Stimulated activated CD4-positive, alpha-beta T cell treated with anti-CD3 and anti-CD28 coated beads, Interleukin-4, amount 100 ng/mL, for 4 hours (primary cell): ENCODE measurements at places on chromosomes 11 and 22.

DNA sequence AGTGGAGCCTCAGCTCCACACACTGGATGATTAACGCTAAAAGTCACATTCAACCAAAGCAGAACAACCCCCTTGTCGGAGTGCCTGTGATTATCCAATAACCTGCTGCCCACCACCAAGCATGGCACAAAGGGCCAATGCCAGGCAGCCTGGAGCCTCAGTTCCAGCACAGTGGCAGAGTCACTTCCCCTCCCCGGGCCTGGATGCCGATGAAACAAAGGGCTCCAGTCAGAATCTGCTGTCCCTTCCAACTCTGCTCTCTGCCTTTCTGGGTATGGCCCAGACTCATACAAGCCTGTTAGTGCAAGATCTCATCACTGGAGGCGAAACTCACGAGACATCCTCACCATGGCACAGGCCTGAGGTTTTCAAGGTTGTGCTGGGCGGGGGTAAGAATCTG, 52.1 kb downstream of the CLTCL1 start:
- DNase-seq = no peak

DNA sequence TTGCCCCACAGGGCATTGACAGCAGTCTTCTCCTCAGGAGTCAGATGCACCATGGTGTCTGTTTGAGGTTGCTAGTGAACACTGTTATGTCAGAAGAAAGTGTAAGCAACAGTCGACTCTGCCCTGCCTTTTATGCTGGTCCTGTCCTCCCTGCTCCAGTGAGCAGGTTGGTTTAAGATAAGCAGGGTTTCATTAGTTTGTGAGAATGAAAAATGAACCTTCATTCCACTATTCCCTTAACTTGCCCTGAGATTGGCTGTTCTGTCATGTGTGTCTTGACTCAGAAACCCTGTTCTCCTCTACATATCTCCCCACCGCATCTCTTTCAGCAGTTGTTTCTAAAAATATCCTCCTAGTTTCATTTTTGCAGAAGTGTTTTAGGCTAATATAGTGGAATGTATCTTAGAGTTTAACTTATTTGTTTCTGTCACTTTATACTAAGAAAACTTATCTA, at the start of gene HBD:
Gene HBD, minus strand, starts transcription at position 103 of the 454 bp plus-strand sequence. Its CDS starts 50 bp downstream, at position 53.
- no peak for DNase-seq

- DNase-seq = no peak
These were observed at the start of gene EMID1 for GRCh38 chr22:29205594-29206371. TSS of gene EMID1 (plus strand) at chr22:29205896. CDS start at chr22:29206039, 143 bp downstream.

GRCh38 chr11:35998634-35999033, 54.8 kb downstream of the LDLRAD3 start:
- no peak for DNase-seq

GRCh38 chr22:27617214-27617881, 184.2 kb downstream of the MN1 start:
- DNase-seq = no peak

DNA sequence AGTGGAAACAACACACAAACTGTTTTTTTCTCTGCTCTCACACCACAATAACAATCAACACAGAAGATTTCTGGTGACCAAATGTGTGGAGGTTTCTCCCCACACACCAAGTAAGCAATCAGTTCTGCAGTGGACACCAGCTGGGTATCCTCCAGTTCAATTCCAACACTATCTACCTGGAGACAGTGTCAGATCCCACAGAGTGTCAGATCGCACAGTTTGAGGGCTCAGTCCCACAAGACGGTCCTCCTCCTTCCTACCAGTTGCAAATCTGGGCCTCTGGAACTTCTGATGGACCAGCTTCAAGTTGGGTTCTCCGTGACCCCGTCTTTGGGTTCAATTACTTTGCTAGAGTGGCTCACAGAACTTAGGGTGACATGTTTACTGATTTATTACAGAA, 9.0 kb downstream of the SWAP70 start:
- DNase-seq = no peak

- DNase-seq = no peak
These were observed 643.9 kb downstream of the TBC1D22A start for GRCh38 chr22:47406180-47406834.

DNA sequence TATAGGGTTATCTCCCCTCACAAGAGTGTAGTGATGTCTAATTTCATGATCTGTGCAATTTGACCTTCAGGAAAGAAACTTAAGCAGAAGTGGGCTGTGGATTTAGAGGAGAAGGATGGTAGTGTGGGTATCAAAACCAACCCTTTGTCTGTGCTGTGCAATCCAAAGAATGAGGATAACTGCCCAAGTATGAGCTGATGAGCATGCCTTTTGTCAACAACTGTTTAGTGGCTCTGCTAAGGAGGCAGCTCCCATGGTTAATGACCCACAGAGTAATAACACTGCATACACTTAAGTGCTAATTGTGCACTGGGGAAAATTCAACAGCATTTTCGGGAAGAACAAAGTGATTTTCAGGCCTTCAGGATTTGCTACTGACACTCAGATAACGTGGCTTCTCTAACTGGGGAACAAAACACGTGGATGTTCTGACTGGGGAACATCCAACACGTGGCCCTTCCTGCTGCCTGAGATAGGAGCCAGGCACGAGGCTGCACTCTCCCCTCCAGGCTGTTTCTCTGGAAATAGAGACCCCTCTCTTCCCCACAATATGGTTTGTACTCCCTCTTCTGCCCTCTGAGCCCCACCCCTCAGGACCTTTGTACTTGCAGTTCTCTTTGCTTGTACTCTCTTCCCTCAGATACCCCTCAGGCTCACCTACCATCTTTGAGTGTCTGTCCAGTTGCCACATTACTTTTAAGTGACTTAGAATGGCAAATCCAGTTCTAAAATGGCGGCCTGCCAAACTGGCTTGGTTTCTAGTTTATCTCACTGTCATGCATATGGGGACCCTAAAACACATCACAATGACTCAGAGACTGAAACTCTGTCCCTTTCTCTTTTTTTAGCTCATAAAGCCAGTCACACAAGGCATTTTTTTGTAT, 234.9 kb upstream of the POU2AF2 start:
- no peak for DNase-seq

DNA sequence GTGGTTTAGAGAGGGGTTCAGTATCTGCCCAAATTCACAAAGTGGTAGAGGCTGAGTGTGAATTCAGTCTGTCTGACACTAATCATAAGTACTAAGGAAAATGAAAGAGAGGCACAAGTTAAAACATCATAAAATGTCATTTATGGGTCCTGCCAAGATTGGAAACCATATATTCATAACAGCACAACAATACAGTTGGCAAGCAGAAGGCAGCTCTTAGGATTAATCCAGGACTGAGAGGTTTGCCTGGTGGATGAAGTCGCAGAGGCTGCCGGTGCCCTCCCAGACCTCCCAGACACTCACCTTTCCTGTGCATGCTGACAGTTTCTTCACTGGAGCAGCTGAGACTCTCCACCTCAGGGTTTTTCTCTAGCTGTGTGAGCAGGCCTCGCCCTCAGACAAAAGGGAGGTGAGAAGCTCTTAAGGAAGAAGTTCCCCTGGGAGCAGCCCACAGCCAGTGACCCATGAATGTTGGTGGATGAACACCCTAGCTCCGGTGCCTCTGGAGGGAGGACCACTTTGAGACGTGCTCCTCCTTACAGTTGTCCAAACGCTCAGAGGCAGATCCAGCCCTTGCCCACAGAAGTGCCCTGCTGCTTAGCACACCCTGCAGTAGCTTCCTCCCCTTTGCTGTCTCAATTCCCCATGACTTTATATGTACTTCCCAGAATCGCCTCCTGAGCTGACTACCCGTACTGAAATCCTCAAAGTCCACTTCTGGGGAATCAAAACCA, 43.7 kb downstream of the MAML2 start:
- DNase-seq = no peak

DNA sequence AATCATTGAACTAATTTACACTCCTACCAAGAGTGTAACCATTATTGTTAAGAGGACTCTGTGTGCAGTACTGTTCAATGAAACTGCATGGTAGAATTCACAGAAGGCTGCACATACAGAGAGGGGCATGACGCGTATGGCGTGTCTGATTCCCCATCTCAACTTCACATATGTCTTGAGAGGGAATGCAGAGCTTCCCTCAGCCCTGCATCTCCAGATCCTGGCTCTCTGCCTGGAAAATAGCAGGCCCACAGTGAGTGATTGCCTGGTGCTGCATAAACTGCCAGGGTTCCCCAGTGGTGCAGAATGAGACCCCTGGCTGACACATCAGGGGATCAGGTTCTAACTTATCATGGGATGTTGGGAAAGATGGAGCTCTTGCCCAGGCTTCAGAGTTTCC, 260.2 kb upstream of the ISX start:
- DNase-seq = no peak
